HuH-7.5 (cell line): ENCODE measurements at places on chromosomes 5 and 9.

- DNase-seq: peak; percentile 29
Observed at GRCh38 chr5:90802474-90803317, 244.1 kb downstream of the ADGRV1 start.

- no peak for DNase-seq
Observed at GRCh38 chr5:143987751-143988560, 176.0 kb downstream of the HMHB1 start.

- DNase-seq: no peak
Observed at GRCh38 chr5:123855609-123856008, 343.6 kb downstream of the CSNK1G3 start.

- DNase-seq: no peak
Observed at GRCh38 chr5:60271517-60271916, 378.0 kb upstream of the PDE4D start.

GRCh38 chr5:132437604-132438266, 52.8 kb downstream of the IRF1 start:
- no peak for DNase-seq

DNA sequence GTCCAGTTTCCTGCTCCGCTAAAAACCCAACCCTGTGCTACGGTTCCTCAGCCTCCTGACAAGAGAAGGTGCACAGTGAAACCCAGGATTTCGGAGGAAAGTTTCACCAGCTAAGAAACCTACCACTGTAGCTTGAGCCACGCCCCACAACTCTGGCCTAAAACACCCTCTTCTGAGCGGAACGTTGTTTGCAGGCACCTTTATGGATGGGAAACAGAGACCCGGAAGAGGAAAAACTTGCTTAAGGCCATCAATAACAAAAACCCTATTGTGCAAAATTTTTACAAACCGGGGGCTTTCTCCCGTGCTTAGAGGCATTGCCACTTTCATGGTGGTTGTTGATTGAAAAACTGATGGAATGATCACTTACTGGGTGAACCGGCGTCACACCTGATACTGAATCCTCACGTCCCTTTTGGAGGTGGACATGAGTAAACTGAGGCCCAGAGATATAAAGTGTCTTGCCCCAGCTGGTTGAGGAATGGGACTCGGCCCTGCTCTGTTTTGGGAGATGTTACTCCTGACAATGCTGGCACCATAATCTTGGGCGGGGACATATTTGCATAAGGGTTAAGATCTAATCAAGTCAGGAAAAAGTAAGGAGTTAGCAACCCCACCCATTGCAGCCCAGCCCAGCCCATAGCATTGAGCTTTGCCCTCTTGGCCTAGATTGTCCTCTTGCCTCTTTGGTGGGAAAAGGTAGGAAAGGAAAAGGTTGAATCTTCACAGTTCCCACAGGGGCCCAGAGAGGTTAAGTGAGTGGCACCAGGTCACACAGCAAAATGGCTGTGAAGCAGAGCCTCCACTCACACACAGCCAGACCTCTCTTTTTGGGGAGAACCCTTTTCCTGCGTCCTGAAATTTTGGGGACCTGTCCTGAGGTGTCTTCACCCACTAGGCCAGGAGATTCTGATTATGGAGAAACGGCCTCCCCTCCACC, 23.2 kb upstream of the PTGS1 start:
- peak; percentile 45 for DNase-seq

DNA sequence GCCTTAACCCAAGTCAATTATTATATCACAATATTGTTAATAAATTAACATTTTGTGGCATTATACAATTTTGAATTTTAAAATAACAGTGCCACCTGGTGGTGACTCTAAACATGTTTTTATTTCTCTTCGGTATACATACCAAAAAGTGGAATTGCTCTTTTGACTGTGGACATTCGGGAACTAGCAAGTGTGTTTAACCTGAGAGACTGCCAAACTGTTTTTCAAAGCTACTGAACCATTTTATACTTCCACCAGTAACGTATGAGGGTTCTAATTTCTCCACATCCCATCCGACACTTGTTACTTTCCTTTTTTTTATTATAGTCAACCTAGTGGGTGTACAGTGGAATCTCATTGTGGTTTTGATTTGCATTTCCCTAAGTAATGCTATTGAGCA, 18.3 kb upstream of the HSDL2 start:
- DNase-seq: no peak

DNA sequence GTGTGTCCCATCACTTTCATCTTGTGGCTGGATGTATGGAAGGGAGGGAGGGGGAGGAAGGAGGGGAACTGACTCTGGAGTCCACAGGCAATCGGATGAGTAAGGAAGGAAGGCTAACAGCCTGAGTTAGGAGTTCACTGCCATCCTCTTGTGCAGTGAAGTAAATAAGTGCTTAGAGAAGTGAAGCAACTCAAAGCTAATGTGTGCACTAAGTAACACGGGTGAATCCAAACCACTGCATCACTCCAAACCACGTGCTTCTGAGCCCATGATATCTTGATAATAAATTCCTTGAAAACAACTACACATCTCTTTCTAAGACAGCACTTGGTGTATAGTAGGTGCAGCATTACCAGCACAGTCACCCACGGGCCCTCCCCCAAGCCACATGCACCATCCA, 69.6 kb upstream of the OLFM1 start:
- no peak for DNase-seq
